NCI-H1417 (cell line): ENCODE measurements at places on chromosomes 1 and 21.

GRCh38 chr1:103859721-103860120, 110.0 kb downstream of the AMY1C start:
- no peak for DNase-seq

- DNase-seq, result no peak
Observed at GRCh38 chr21:38817371-38818324, 11.9 kb downstream of the ETS2 start.

- DNase-seq, result no peak
Observed at GRCh38 chr1:99580451-99580850, 65.5 kb upstream of the PALMD start.

DNA sequence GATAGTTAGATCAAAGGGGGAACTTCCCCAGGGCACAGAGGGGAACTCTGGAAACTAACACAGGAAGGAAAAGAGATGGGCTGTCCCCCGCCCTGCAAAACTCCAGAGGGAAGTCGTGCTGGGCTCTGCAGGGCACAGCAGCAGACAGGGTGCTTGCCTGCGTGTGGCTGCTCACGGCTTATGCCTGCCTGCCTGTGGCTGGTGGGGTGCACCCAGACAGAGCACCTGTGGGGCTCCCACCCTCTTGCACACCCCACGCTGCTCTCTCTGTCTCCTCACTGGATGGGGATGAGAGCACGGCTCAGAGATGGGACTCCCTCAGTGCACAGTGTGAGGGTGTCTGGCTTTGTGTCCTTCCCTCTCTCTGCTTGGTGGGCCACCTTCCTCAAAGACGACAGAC, 13.5 kb upstream of the ETV3L start:
- no peak for DNase-seq

DNA sequence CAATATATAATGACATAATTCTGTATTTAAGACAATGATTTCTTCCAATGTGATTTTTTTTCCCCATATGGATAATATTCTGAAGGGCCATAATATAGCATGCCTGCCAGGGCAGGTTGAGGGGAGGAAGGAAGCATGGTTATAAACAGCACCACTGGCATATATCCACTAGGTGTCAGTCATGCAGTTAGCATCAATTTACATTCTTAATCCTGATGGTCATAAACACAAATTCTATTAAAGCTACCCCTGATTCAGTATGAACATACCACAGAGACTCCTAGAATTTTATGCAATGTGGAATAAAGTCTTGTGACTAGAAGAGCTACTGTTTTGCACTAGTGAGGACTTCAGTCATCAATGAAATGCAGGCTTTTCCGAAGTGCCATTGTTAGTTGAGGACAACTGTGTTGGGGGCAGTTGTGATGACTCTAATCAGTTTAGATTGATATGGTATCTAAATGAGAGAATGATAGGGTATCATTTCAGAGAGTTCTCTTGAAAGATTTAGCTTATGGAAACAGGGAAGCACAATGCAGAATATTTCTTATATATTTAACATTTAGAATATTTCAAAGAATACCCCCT, 342.7 kb upstream of the NR5A2 start:
- peak; percentile 87 for DNase-seq

DNA sequence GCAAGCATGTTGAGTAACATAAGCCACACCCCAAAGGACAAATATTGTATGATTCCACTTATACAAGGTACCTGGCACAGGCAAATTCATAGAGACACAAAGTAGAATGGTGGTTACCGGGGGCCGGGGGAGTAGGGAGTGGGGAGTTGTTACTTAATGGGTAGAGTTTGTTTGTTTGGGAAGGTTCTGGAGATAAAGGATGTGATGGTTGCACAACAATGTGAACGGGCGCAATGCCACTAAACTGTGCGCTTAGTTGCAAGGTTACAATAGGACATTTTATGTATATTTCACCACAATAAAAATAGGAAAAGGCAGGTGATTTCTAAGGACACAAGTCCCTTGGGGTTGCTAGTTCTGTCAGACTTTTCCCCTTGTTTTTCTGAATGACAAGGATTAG, 516.6 kb downstream of the KIF26B start:
- DNase-seq, result no peak

DNA sequence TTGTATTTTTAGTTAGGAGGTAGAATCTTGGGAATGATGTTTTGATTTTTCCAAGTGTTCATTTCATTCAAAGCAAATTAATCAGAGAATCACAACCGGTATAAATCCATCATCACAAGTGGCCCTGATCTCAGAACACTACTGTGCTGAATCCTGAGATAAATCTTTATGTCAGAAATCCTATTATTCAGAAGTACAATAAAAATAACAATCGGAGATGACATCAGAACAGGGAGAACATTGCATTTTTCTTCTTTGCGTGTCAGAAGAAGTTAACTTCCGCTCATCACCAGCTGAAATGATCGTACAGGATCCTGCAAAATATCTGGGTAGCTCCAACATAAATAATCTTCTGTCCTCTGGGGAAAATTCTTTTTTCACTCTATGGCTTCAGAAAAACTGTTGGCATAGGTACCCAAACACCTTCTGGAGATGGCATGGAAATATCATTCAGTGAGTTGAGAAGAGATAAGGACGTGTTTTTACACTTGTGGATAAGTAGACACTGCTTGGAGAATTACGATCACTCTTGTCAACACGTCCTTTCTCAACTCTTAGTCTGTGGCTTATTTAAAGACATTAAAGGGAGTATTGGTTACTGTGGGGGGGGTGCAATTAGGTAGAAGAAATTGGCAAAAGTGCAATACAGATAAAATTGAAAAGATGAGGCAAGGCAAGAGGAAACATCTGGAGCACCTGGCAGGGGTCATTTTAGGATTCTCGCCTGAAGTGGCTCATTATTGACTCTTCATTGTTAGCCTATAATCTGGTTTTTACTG, 46.9 kb upstream of the SMYD2 start:
- DNase-seq, result peak; percentile 71

DNA sequence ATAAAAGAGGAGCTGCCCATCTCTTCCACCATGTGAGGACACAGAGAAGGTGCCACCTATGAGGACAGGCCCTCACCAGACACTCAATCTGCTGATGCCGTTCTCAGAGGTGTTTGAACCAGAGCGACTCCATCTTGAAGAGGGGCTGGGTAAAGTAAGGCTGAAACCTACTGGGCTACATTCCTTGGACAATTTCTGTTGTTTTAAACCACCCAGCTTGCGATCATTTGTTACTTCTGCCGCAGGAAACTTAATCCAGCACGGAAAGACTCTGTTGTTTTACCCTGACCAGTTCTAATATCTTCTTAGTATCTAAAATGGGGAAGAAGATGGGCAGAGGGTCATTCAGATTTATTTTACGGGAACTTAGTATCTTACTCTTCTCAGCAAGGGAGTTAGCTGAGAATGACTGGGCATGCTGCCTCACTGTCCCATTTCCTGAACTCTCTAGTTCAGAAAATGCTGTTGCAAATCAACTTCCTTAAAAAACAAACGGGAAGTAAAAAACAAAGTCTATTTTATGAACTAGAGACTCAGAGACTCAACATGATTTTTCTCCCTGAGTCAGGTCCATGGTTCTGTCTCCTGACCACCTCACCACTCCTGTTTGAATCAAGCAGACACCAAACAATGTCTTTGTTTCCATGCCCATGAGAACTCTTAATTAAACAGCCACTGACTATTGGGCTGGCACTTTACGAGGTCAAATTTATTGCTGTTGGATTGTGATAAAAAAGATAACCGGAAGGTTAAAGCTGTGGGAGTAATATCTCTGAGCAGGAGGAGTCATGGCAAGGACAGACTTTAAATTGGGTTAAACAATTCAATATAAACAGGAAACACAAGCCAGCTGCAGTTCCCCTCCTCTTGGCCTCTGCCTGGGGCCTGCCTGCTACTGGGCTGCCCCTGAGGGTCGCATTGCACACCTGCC, 23.8 kb upstream of the IFNAR1 start:
- DNase-seq, result peak; percentile 55

- no peak for DNase-seq
Observed at GRCh38 chr1:95206514-95206913, 27.5 kb upstream of the RWDD3 start.

- DNase-seq, result no peak
Observed at GRCh38 chr1:85553416-85554335, 26.9 kb upstream of the CCN1 start.

GRCh38 chr1:76290271-76290670, 215.7 kb downstream of the ST6GALNAC3 start:
- no peak for DNase-seq

GRCh38 chr21:36627242-36627641, 71.7 kb upstream of the SIM2 start:
- no peak for DNase-seq

GRCh38 chr21:43347461-43348169, 79.3 kb downstream of the SIK1 start:
- DNase-seq, result no peak

GRCh38 chr1:201536558-201536957, 2.4 kb upstream of the NAV1 start:
- DNase-seq, result no peak

DNA sequence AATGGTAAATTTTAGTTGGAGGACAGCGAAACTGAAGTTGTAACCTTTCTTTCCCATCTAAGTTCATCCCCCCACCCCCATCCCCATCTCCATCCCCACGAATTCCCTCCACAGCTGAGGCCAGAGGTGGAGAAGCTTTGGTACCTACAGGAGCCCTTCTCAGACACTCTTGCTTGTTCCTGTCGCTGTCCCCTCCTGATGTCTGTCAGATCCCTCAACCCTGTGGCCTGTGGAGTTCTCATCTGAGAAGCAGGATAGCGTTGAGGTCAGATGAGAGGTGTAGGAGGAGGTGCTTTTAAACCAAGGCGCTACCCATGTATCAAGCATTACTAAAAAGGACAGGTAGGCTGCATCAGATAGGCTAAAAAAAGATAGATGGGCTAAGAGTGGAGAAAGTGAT, 769 bp downstream of the NTPCR start:
- DNase-seq, result no peak

DNA sequence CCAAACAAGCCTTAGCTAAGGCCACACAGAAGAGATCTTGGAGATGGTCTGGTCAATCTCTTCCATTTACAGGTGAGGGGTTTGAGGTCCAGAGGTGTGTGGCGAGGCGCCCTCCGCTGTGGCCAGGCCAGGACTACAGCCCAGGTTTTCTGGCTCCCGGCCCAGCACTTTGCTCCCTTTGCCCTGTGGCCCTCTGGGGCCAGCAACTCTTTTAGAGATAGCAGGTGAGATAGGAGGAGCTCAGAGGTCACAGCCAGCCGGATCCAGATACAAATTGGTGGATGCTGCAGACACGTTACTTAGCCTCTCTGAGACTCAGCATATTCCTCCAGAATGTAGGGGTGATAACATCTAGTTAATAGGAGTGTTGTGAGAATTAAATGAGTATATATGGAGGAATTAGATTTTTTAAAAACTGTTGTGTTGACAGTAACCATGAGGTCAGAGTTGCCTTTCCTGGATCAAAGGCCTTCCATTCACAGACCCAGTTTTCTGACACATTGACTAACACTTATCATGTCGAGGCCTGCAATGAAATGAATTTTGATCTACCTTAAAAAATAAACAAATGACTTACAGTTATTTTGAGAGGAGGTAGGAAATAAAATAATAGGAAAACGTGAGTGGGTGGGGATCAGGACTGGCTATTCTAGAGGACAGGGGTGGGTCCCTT, 16.6 kb downstream of the TEX35 start:
- no peak for DNase-seq

GRCh38 chr1:78322928-78323680, 167.7 kb upstream of the PTGFR start:
- DNase-seq, result no peak

DNA sequence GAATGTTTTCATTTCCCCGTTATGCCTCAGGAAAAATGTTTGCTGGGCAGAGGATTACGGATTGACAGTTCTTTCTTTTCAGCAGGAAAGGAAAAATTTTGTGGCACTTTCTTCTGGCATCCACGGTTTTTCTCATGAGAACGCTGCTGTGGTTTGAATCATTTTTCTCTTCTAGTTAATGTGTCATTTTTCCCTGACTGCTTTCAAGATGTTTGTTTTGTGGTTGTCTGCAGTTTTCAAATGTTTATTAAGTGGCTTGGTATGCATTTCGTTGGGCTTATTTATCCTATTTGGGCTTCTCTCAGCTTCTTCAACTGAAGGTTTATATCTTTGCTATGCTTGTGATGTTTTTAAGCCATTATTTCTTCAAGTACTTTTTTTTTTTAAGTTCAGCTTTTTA, 359.0 kb downstream of the RGS7 start:
- no peak for DNase-seq

GRCh38 chr21:28783641-28784185, 209.0 kb downstream of the LTN1 start:
- DNase-seq, result no peak

DNA sequence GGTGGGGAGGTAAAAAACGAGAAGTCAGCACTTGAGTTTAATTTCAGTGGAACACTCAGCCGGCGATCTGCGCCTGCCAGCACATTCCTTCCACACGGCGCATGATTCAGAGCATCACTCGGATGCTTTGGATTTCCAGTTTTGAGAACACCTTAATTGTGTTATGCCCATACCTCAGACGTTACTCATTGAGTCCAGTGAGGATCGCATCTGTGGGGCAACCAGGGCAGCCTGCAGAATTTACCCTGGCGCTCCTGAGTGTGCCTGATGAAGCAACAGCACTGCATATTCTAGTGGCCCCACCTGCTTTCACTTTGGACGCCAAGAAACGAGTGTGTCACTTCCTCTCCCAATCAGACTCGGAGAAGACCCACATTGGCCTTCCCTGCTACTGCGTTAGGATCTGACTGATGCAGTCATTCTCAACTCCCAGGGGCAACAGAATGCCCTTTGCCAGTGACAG, 19.9 kb downstream of the FAM89A start:
- no peak for DNase-seq
